ENCODE measurements at places on chromosomes 12 and 14.

DNA sequence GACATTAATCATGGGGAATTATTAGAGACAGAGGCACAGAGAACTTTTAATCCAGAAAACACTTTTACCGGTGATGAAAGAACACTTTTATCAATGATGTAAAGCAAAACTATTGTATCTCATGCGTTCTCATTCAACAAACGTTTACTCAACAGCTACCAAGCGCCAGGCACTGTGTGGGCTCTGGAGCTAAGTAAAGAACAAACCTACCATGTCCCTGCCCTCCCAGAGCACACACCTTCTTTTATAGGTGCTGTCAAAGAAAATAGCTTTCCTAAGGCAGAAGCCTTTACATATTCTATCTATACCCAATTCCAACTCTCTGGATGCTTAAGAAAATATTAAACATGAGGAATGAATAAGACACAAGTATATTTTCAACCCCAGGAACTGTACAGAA, 91.1 kb downstream of the FOXN3 start:
- H3K27me3 ChIP-seq, result no peaks in the 10 kb centered on the region
- no peak overlapping the region for H3K4me3 ChIP-seq
- no peak overlapping the region for H3K27ac ChIP-seq
- H3K36me3 ChIP-seq, result no peaks in the 10 kb centered on the region
- no peak for DNase-seq
- H3K4me1 ChIP-seq, result peaks cover 13% of the 10 kb centered on the region

- DNase-seq, result no peak
- no peaks in the 10 kb centered on the region for H3K27me3 ChIP-seq
- H3K36me3 ChIP-seq, result no peaks in the 10 kb centered on the region
These were observed 25.5 kb downstream of the TSPAN11 start for GRCh38 chr12:30952015-30952414.

- no peaks in the 10 kb centered on the region for H3K36me3 ChIP-seq
- H3K4me3 ChIP-seq, result no peak overlapping the region
- peak overlapping the region; percentile 82 for H3K27ac ChIP-seq
- no peak for DNase-seq
- peaks cover 48% of the 10 kb centered on the region for H3K4me1 ChIP-seq
- H3K27me3 ChIP-seq, result no peaks in the 10 kb centered on the region
These were observed 14.9 kb upstream of the MLXIP start for GRCh38 chr12:122063694-122064024.

DNA sequence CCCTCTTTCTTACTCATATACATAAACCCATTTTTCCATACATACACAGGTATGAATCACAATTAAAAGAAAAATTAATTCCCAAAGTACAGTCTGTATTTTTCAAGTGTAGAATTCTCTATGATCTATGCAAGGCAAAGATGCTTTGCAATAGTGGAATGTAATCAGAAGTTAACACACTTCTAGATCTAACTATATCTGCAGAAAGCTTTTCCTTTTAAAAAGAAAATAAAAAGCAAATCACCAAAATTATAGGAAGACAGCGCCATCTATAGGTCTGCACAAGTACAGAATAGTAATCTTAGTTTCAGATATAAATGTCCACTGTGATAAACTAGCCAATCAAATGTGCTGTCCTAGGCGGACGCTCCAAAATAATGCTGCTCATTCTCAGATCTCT, 22.0 kb downstream of the SLC25A21 start:
- no peaks in the 10 kb centered on the region for H3K36me3 ChIP-seq
- no peak overlapping the region for H3K4me3 ChIP-seq
- no peaks in the 10 kb centered on the region for H3K4me1 ChIP-seq
- H3K27ac ChIP-seq, result no peak overlapping the region
- H3K27me3 ChIP-seq, result no peaks in the 10 kb centered on the region

DNA sequence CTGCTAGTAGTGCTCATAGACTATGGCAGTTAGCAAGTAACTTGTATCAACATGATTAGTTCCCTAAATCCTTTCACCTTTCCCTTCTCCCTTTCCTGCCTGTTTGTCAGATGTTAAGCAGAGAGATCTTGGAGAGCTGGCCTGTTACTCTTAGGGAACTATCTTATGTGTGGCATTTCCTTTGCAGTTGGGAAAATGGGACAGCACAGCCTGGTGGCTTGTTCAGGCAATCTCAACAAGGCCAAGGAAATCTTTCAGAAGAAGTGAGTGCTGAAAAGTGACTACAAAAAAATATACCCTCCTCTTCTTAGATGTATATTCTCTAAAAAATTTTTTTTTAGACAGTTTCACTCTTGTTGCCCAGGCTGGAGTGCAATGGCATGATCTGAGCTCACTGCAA, 7.4 kb downstream of the PARP2 start:
- H3K36me3 ChIP-seq, result no peaks in the 10 kb centered on the region
- no peak overlapping the region for H3K27ac ChIP-seq
- no peak overlapping the region for H3K4me3 ChIP-seq
- no peaks in the 10 kb centered on the region for H3K4me1 ChIP-seq

GRCh38 chr12:85076688-85077430, 40.7 kb downstream of the LRRIQ1 start:
- no peaks in the 10 kb centered on the region for H3K4me1 ChIP-seq
- H3K4me3 ChIP-seq, result no peak overlapping the region
- no peak overlapping the region for H3K27ac ChIP-seq
- no peak for DNase-seq
- no peaks in the 10 kb centered on the region for H3K27me3 ChIP-seq

DNA sequence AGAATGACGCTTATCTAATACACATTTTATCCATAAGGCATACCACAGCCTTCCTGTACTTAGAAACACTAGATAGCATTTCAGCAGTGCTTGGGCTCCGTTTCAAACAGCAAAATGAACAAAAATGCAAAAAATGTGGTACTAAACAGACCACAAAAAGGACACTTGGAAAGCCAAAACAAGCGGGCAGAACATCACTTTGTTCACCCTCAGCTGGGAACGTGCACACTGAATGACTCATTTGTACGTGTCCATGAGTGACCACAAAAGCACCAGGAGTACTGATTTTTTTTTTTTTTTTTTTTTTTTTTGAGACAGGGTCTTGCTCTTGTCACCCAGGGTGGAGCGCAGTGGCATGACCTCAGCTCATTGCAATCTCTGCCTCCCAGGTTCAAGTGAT, 8.9 kb upstream of the FOXN3 start:
- peaks cover 26% of the 10 kb centered on the region for H3K4me1 ChIP-seq
- no peak for DNase-seq
- no peak overlapping the region for H3K4me3 ChIP-seq
- H3K27me3 ChIP-seq, result no peaks in the 10 kb centered on the region

DNA sequence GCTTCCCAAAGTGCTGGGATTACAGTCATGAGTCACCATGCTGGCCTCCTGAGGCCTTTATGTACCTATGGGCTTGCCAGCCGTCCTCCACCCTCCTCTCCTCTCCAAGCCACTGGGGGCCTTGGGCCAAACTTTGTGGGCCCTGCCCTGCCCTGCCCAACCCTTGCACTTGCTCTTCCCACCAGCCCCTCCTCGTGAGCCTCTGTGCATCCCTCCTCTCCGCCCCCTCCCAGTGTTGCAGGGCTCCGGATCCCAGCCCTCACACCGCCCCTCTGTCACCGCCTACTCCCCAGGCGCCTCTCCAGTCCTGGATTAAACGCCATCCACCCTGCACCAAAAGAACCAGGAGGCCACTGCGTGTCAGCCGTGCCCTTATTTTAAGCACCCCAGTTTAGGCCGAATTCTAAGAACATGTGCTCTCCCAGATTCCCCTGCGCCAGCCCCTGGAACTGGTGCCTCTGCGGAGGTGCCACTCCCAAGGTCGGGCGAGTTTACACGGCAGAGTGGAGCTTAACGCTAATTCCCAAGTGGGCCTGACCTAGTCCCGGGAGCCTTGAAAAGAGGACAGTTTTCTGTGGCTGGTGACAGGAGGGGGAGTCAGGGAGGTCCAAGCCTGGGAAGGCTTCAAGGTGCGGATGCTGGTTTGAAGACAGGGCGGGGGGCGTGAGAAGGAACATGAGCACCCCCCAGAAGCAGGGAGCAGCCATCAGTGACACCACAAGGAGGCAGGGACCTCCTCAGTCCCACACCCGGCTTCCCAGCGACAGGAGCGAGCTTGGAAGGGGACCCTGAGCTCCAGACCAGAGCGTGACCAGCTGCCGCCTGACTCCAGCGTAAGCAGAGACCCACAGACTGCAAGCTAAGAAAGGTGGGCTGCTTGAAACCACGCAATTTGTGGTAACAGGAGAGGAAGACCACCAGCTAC, 21.2 kb upstream of the CDCA4 start:
- no peak overlapping the region for H3K4me3 ChIP-seq
- no peak for DNase-seq
- H3K27ac ChIP-seq, result no peak overlapping the region
- H3K27me3 ChIP-seq, result no peaks in the 10 kb centered on the region
- H3K36me3 ChIP-seq, result no peaks in the 10 kb centered on the region

GRCh38 chr12:102865821-102866615, 51.0 kb downstream of the PAH start:
- no peak for DNase-seq
- no peaks in the 10 kb centered on the region for H3K4me1 ChIP-seq
- no peak overlapping the region for H3K4me3 ChIP-seq
- no peaks in the 10 kb centered on the region for H3K36me3 ChIP-seq
- no peak overlapping the region for H3K27ac ChIP-seq
- no peaks in the 10 kb centered on the region for H3K27me3 ChIP-seq

GRCh38 chr14:87626266-87626665, 366.7 kb downstream of the GALC start:
- H3K27ac ChIP-seq, result no peak overlapping the region
- DNase-seq, result no peak
- H3K4me1 ChIP-seq, result peaks cover 8% of the 10 kb centered on the region
- no peak overlapping the region for H3K4me3 ChIP-seq
- H3K27me3 ChIP-seq, result no peaks in the 10 kb centered on the region

DNA sequence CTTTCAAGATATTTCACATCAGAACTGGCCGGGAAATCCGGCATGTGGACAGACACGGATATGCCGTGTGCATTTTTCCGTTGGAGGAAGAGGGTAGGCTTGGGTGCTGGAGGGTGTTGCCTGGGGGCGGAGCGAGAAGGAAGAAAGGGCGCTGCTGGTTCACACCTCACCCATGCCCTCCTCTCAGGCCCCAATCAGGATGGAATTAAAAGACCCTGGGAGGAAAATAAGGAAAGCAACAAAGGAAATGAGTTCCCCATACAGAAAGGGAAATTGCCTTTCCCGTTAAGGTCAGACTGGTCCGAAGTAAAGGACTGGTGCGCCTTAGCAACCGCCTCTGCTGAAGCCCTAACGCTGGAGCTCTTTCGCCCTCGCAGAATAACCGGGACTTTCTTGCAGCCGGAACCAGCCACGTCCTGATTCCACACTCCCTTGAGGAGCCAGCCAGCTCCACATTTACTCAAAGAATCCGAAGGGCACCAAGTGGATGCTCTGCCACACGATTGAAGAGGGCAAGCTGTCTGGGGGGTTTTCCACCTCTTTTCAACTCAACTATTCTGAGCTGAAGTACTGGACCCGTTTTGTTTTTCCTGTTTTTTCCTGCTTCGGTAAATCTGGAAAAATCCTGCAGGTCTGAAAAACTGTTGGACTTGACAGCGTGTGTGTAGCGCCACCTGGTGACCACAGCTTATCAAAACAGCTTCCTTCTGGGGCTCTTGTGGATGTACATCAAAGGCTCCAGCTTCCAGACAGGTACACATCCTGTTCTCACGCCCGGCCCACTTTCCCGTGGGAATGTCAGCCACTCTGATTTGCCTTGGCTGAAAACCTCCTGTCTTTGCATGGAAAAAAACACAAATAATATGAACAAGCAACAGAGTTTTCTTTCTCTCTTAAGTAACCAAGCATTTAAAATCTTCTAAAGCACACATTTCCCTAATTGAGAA, 37.6 kb upstream of the BCL2L14 start:
- peak overlapping the region; percentile 19 for H3K4me3 ChIP-seq
- H3K4me1 ChIP-seq, result peaks cover 5% of the 10 kb centered on the region
- H3K27me3 ChIP-seq, result no peaks in the 10 kb centered on the region
- DNase-seq, result peak; percentile 86
- H3K27ac ChIP-seq, result peak overlapping the region; percentile 50
- H3K36me3 ChIP-seq, result no peaks in the 10 kb centered on the region

DNA sequence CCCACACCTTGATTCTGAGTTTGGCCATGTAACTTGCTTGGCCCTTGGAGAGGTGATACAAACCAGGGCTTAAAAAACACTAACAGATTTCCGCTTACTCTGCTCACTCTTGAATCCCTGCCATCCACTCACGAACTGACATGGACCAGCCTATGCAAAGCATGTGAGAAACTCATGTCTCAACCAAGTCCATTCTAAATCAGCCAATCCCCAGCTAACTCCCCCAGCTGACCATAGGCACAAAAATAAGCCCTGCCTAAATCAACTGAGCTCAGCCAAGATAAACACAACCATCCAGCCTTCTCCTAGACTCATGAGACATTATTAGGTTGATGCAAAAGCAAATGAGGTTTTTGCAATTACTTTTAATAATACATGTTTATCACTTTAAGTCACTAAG, 353.9 kb upstream of the TBX3 start:
- no peak for DNase-seq
- H3K4me1 ChIP-seq, result no peaks in the 10 kb centered on the region
- H3K4me3 ChIP-seq, result no peak overlapping the region
- no peaks in the 10 kb centered on the region for H3K36me3 ChIP-seq
- H3K27ac ChIP-seq, result no peak overlapping the region

- no peak overlapping the region for H3K4me3 ChIP-seq
- no peaks in the 10 kb centered on the region for H3K27me3 ChIP-seq
- DNase-seq, result no peak
- no peaks in the 10 kb centered on the region for H3K36me3 ChIP-seq
These were observed 162.9 kb downstream of the GXYLT1 start for GRCh38 chr12:41981758-41982157.

- no peak overlapping the region for H3K27ac ChIP-seq
- H3K4me3 ChIP-seq, result no peak overlapping the region
- DNase-seq, result no peak
- no peaks in the 10 kb centered on the region for H3K36me3 ChIP-seq
These were observed 21.0 kb downstream of the AKT1 start for GRCh38 chr14:104774453-104775072.

- no peak overlapping the region for H3K4me3 ChIP-seq
- no peak overlapping the region for H3K27ac ChIP-seq
- DNase-seq, result no peak
- no peaks in the 10 kb centered on the region for H3K27me3 ChIP-seq
- no peaks in the 10 kb centered on the region for H3K36me3 ChIP-seq
These were observed 17.4 kb downstream of the NPC2 start for GRCh38 chr14:74475678-74476077.

GRCh38 chr14:102848830-102849525, 71.7 kb downstream of the TRAF3 start:
- peak; percentile 40 for DNase-seq
- no peaks in the 10 kb centered on the region for H3K27me3 ChIP-seq
- H3K36me3 ChIP-seq, result no peaks in the 10 kb centered on the region
- H3K27ac ChIP-seq, result peak overlapping the region; percentile 8

DNA sequence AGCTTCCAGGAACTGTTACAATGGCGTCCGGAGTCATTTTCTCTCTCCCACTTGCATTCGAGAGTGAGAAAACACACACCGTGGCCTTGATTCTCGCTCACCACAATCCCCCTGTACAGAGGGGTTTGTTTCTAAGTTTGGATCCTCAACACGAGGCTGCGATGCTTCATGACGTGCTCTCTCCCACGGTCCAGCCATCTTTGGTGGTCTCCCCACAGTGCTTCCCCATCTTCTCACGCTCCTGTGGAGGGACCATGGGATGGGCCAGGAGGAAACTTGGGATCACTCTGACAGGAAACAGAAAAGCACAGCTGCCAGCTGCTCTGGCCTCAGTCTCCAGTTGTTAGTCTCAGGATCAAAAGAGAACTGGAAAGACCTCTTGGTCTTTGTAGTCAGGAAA, 28.1 kb downstream of the OR10P1 start:
- H3K4me1 ChIP-seq, result no peaks in the 10 kb centered on the region
- H3K27me3 ChIP-seq, result no peaks in the 10 kb centered on the region
- peak; percentile 9 for DNase-seq
- H3K4me3 ChIP-seq, result no peak overlapping the region

Measured in testis (tissue), 5 donors.